ENCODE measurements at places on chromosomes 4 and X. TPM values are rescaled to one million over a fixed set of nuclear protein-coding genes. Genes with fewer than 3 reads are reported as not detected.

- DNase-seq = no peak
Measured at GRCh38 chr4:98181809-98182208, 38.5 kb upstream of the STPG2 start.

GRCh38 chr4:124032035-124032434 is 635.4 kb downstream of the SPRY1 start:
- no peak for DNase-seq

- DNase-seq = no peak
Measured at GRCh38 chr4:157806184-157806583, 366.6 kb downstream of the GASK1B start.

Gene GATA1
- not detected for total RNA-seq

Gene HTATSF1
- total RNA-seq = 37.5 TPM

Gene DCAF12L2
- total RNA-seq = 0.21 TPM
